Lung microvascular endothelial cell (primary cell): ENCODE measurements at places on chromosomes 7 and 10.

- no peak for DNase-seq
Measured at GRCh38 chr7:143408686-143409561, at the start of gene EPHA1. EPHA1 (minus strand) TSS chr7:143408856; CDS start chr7:143408805, 51 bp downstream.

DNA sequence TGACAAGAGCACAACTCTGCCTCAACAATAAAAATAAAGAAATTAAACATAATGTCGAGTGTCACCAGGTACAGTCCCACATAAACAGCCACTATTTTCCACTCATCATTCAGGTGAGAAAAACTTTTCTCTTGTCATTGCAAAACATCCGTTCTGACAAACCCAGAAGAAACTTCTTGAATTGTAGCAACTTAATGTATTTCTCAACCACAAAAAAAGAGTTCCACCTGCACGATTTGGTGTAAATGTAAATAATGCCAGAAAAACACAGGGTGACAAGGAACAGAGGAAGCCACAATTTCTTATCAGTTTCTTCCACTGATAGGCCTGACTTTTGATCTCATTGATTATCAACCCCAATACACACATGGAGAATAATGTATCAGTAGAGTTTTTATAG is 26.8 kb upstream of the INSIG1 start:
- no peak for DNase-seq

DNA sequence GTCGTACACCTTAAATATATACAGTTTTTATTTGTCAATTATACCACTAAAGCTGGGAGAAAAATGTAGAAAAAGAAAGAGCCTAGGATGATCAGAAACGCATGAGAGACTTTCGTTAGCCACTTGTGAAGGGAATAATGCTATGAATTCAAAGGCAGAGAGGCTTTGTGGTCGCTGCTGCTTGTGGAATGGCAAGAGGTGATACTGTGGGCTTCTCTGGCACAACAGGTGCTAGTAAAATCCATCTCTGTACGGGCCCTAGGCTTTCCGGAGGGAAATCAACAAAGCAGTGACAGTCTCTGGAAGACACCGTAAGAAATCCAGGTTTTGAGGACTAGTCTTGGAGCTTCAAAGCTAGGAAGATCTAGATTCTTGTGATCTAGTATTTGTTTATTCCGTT is 52.6 kb downstream of the LRRC72 start:
- DNase-seq: no peak

DNA sequence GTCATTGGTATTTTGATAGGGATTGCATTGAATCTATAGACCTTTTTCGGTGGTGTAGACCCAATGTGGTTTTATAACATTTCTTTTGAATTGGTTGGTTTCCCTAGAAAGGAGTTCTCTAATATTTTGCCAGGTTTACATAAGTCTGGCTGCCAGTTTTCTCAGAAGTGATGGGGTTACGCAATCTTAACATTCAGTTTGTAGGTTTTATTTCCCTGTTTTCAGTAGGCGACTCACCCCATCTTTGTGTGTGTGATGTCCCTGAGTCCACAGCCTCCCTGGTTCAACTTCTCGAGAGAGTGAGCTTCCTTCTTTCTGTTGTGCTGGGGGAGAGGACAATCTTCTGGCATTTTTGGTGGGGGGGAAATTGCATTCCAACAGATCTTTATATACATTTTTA is 9.6 kb upstream of the KIF5B start:
- DNase-seq: no peak

- DNase-seq: no peak
Measured at GRCh38 chr7:154375956-154376355, 323.8 kb downstream of the DPP6 start.

- no peak for DNase-seq
Measured at GRCh38 chr10:88512599-88512998, 70.5 kb downstream of the RNLS start.

GRCh38 chr10:11076221-11076620 is 58.5 kb downstream of the CELF2 start:
- DNase-seq: no peak
